ENCODE measurements at places on chromosomes 12 and 14.

- DNase-seq, result no peak
Measured at GRCh38 chr12:53324113-53324778, 2.8 kb upstream of the AAAS start.

- DNase-seq, result no peak
Measured at GRCh38 chr12:128387811-128388422, 120.9 kb downstream of the TMEM132C start.

DNA sequence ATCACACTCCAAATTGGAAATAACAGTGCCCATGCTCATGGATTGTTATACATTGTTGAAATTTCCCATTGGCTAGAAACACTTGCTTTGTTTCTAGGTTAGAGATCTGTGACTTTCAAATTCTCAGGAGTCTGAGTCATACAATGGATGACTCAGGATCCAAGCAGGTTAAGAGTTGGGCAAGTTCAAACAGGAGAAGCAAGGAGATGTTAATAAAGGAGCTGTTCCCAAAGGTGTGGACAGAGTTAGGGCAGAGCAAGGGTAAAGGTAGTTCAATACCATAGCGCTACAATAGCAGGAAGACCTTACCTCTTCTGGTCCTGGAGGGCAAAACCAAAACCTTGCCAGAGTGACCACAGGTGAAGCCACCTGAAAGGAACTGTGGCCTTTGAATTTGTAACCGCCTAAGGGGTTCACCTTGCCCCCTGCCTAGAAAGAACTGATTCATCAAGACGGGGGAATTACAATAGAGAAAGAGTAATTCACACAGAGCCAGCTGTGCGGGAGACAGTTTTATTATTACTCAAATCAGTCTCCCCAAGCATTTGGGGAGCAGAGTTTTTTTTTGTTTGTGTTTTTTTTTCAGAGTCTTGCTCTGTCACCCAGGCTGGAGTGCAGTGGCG is 4.2 kb upstream of the AMN1 start:
- DNase-seq, result peak; percentile 65

GRCh38 chr14:30143627-30144026 is 216.0 kb upstream of the PRKD1 start:
- DNase-seq, result peak; percentile 52

DNA sequence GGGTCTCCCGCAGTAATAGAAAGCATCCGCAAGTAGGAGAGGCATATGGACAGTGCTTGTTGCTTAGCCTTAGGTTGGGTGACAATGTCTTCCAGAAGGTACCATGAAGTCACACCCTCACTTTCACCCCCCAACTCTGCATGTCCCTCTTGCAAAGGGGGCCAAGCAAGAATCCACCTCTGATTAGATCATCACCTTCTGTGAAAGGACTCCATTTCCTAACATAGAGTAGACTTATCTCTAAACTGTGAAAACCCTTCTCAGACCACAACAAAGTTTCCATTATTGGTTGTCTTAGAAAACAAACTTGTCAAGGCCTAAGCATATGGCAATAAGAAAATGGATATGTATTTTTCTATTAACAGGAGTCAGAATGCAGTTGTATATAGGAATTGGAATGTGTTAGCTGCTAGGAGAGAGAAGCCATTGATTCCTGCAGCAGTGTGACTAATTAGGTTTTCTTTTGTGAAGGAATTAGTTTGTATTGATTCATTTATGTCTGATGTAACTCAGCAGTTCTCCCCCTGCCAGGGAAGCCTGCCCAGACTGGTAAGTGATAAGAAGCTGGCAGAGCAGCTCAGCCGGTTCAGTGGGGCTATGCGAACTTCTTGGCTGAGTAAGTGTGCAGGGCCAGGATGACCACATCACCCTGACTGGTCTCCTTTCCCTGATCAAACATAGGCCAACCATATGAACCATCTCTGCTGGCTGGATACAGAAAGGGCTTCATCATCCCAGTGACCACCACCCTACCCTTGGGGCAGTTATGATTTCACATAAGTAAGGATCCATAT is 107.3 kb upstream of the CCDC196 start:
- no peak for DNase-seq

DNA sequence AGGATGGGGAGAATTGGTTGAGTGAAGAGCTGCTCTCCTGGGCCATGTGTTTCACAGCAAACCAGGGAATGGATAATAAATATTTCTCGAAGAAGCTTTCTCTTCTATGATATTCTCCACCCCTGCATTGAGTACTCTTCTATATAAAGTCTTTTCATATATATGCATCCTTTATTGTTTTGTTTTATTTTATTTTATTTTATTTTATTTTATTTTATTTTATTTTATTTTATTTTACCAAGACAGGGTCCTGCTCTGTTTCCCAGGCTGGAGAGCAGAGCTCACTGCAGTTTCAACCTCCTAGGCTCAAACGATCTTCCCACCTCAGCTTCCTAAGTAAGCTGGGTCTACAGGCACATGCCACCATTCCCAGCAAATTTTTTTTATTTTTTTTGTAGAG is 85.8 kb downstream of the SCN8A start:
- no peak for DNase-seq
